ENCODE measurements at places on chromosomes 7 and 10. TPM values are rescaled to one million over a fixed set of nuclear protein-coding genes. Genes with fewer than 3 reads are reported as not detected.

Gene SPDYE5
- polyA plus RNA-seq: 0.38 TPM

Gene MDFIC
- 23.8 TPM for polyA plus RNA-seq

Gene ADCY1
- polyA plus RNA-seq: not detected

Gene COL13A1
- 12.8 TPM for polyA plus RNA-seq

All from GM23248 (cell line).